ENCODE measurements at places on chromosomes 11 and 22. TPM values are rescaled to one million over a fixed set of nuclear protein-coding genes. Genes with fewer than 3 reads are reported as not detected.

DNA sequence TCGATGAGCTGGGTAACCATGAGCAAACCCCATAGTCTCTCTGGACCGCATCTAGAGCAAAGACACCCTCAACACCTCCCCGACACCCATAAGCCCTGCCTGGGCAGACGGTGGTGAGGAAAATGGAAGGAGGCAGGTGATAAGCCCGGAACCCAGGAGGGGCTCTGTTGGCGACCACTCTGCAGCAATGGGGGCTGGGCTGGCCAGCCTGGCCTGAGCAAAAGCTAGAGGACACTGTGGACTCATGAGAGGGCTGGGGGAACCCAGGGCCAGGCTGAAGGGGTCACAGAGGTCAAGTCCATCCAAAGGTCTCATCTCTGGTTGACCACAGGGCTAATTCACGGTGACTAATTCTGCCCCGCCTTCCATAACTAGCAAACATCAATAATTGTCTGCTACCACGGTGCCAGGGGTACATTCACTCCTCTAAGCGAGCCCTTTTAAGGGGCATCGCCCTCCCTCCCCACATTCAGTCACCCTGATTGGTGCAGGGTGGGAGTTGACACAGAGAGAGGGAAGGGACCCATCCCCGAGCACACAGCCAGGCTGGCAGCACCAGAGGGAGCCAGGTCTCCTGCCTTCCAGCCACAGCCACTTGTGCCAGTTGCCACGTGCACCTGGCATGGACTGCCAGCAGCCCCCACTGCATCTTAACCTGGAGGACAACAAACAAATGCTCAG lies 4.0 kb downstream of the PYGM start:
- no peak for DNase-seq

DNA sequence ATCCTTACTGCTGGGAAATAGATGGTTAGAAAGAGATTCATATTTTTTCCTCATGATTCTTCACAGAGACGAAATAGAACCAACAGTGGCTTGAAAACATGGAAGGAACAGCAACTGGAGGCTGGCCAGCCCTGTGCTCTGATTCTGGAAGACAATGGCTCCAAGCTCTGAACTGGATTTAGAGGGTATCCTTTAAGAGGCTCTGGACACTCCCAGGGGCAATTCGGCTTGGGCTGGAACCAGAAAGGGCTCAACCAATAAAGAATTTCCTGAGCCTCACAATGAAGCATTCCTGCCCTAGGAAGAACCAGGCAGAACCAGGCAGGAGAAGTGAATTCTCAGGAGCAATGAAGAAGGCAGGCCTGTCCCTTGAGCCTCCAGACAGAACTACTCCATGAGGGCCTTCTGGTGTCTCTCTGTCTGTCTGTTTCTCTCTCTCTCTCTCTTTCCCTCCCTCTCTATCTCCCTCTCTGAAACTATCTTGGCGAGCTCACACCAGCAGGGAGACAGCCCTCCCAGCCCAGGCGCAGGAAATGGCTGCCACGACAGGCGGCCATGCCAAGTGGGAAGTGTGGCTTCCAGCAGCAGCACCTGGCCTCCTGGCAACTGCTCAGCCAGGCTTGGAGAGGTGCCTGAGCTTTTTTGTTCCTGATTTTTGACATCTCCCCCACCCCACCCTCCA lies 93.3 kb downstream of the RCN1 start:
- no peak for DNase-seq

DNA sequence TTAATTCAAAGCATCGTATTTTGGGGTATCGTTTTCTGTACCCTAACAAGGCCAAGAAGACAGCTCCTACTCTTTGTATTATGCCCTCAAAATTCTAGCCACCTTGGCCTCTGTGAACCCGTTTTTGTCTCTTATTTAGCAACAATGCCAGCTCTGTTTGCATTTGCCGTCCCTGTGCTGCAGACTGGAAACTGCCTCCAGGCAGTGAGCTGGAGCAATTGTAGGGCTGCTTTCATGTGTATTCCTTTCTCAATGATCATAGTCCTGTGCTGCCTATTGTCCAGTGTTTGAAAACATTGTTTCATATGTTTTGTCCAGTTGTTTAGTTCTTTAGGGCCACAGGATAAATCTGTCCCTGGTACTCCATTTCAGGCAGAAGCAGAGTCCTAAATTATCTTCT lies 19.9 kb upstream of the BACE1-AS start:
- no peak for DNase-seq

DNA sequence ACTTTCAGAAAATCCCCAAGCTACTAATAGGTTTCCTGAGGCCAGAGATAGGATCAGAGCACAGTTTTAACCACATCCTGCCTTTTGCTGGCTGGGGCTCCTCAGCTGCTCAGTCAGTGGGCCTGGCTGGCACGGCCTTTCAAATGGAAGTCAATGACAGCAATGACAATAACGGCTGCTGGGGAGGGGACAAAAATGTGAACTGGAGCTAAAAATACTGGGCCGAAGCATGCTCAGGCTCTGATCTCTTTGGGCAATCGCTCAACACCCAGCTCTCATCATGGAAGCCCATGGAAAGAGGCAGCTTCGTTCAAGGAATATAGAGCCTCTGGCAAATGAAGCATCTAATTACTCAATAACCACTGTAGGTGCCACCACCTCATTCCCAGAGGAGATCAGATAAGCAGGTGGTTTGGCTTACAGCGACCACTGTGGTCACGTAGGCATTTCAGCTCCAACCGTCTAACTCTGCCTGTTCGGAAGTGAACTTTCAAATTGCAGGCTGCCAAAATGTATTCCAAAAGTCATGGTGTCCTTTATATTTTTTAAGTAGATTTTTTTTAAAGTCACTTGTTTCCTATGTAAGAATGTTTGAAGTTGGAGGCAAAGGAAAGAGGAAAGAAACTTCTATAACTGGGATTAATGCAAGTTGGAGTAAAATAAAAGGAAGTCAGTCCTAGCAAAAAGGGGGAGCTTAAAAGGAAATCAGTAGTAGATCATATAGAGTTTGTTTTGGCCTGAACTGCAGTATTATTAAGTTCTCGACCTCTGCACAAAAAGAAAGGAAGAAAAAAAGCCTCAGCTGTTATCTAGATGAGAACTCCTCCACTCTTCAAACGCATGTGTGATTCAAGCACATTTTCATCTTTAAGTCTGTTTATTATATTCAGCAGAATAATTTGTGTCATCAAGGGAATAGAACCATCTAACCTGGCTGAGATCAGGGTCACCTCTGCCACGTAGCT lies 14.1 kb downstream of the WT1 start:
- DNase-seq, result no peak

DNA sequence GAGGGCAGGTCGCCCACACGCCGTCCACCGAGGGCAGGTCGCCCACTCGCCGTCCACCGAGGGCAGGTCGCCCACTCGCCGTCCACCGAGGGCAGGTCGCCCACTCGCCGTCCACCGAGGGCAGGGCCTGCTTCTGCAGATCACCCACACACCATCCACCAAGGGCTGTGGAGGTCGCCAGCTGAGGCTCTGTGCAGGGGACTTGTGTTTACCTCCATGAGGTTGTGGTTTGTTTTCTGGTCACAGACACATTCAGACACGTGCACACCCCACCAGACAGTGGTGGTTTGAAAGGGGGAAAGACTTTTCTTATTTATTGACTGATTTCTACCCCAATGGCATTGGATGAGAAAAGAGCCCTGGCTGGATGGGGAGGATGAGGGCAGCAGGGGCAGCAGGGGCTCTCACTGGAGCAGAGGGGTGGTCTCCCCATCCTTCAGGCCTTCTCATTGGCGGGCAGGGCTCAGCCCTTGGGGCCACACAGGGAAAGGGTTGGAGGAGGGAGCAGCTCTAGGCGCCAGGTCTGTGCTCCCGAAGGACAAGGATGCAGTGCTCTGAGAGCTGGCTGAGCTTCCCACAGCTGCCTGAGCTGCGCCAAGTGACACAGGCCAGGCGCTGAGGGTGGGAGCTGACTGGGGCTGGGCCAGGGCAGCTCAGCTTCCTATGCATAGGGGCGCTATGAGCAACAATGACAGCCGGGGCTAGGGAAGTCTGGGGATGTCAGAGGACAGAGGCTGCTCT lies 252.6 kb upstream of the B3GAT1 start:
- no peak for DNase-seq

- no peak for DNase-seq
These were observed 10.8 kb downstream of the KRTAP5-6 start for GRCh38 chr11:1707751-1708150.

DNA sequence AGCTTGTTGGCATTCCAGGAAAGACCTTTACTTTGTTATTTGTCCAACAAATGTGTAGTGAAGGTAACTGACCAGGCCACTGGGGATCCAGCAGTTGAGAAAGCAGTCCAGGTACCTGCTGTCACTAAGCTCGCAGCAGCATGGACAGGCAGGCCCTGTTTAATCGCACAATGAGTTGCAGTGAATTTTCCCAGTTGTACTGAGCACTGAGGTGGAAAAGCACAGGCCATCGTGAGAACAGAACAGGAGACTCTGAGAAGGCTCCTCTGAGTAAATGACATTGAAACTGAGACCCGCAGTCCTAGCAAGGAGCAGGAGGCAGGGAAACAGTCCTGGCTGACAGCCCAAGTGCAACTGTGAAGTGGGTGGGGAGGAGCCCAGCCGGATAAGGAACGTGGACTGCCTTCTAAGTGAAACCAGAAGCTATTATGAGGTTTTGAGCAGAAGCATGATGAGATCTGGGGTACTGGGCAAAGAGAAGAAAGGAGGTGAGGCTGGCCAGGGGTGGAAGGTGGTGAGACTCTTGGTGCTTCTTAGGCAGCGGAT lies 39.8 kb upstream of the CDON start:
- no peak for DNase-seq

GRCh38 chr11:117239295-117239694 lies 6.8 kb downstream of the RNF214 start:
- no peak for DNase-seq

GRCh38 chr11:107747622-107748021 lies 35.8 kb upstream of the SLN start:
- no peak for DNase-seq

GRCh38 chr11:132944569-132944944 lies 587.7 kb downstream of the OPCML start:
- DNase-seq, result no peak

- no peak for DNase-seq
These were observed 7.7 kb upstream of the QSER1 start for GRCh38 chr11:32884770-32885384.

DNA sequence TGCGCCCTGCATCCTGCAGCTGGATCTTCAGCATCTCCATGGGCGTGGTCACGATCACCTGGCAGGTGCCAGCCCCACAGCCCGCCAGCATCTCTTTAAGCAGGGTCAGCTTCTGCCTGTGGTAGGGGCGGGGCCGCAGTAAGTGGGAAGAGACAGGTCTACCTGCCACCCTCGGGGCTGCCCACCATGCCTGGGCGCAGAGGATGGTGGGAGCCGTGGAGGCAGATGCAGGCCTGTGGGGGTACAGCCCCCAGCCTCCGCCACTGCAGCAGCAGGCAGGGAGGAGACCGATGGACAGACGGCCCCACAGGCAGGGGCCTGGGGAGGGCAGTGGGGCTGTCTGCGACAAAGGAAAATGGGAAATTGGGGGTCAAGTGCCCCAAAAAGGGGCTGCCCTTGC lies 3.0 kb upstream of the CEND1 start:
- DNase-seq, result no peak

DNA sequence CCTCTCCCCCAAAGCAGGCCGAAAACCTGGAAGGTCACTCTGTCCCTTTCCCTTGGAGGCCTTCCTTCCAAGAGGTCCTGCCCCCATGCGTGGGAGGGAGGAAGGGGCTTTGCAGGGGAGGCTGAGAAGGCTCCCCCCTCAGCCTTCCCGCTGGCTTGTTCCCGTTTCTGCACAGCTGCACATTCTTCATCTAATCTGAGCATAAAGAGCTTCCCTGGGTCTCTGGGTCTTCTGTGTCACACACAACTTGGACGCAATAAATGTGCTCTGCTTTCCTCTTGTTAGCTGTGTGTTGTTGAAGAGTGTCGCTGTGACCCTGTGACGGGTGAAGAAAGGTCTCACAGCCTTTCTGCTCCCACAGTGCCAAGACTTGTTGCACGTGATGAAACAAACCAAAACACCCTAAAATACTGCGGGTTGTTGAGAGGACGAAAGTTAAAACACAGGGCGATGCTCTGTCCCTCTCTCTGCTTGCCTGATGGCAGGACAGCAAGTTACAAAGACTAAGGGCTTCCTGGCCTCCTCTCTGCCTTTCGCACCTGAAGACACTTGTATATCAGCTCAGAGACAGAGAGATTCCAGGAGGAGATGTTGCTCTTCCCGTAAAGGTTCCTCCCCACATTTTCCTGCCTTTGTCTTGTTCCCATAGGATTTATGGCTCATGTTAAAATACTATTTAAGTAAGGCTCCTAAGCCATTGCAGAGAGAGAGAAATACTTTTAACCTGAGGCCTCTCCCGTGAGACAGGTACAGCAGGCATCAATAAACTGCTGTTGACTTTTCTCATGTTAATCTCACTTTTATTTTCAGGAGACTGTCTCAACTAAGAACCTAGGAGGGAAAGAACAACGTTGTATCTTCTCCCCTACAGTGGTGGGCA lies 15.4 kb upstream of the IFITM3 start:
- no peak for DNase-seq

The SOX6 gene
- 24.9 TPM for polyA plus RNA-seq

- DNase-seq, result no peak
These were observed 10.5 kb upstream of the FLRT1 start for GRCh38 chr11:64025205-64025604.

GRCh38 chr11:112368381-112368780 lies 107.7 kb upstream of the PLET1 start:
- no peak for DNase-seq

The DUSP8 gene
- 6.6 TPM for polyA plus RNA-seq

The PRG2 gene
- 1.8 TPM for polyA plus RNA-seq

GRCh38 chr11:9057007-9057406 lies 34.4 kb downstream of the SCUBE2 start:
- DNase-seq, result no peak

GRCh38 chr22:48422900-48423480 lies 1404.7 kb downstream of the BRD1 start:
- DNase-seq, result no peak

- DNase-seq, result no peak
These were observed 394.7 kb downstream of the BRD1 start for GRCh38 chr22:49432897-49433443.

DNA sequence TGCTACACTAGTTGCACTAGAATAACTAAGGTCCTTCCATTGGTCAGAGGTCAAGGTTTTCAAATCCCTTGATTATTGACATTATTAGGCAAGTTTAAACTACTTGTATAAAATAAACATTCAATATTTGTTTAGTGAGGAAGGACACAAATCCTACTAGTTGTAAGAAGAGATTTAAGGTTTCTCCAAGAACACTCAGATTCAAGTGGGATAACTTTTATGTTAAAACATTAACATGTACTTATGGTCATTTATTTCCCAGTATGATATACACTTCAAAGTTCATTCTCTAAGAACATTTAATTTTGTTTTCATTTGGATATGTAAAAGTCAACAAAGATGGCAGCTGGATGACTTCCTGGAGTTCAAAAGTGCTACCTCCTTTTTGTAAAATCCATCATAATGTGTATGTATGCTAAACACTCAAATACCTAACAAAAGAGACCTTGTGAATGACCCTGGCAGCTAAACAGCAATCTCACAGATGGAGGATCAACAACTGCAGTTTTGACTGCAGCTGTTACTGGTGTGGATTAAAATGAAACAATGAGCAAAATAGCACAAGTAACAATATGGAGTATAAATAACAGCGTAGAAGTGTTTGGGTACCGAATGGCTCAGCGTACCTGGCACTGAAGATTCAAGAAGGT lies 1.5 kb downstream of the CCDC90B start:
- DNase-seq, result no peak

The CST6 gene
- polyA plus RNA-seq, result not detected

The TMEM86A gene
- polyA plus RNA-seq, result 9.2 TPM

GRCh38 chr22:42470366-42471082 lies 38.3 kb upstream of the NFAM1 start:
- no peak for DNase-seq
